Type B pancreatic cell (in vitro differentiated cells): ENCODE measurements at places on chromosomes 1 and 21.

DNA sequence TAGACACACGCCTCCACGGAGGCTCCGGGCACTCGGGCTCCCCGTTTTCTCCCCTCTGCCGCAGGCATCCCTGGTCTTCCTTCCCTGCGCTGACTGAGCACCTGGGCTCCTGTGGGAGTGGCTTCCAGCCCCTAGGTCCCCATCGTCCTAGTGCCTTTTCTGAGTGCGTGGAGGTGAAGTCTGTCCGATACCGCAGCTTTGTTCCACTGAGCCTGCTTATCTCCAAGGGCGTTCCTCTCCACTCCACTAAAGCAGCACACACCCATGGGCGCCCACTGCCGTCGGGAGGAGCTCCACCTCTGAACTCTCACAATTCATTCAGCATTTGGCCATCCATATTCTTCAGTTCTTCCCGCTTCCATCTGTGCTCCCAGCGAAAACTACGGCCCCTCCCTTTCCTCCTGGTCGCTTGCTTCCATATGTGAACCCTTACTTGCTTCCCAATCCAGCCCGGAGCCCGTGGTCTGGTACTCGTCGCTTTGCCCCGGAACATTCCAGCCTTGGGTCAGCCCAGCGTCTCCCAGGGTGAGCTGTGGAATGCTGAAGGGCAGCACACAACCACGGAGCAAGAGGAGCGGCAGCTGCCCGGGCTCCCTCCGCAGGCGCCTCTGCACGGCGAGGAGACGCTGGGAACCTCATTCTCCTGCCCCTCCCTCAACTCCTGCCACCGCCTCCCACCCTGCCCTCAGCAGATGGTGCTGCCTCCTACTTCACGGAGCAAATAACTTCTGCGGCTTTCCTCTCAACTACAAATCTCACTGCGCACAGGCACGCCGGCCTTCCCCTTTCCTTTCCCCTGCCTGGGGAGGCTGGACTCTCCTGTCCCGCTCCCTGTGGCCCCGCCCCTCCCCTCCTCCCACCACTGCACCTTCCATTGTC lies 27.5 kb downstream of the ATP8B2 start:
- peak; percentile 80 for DNase-seq

GRCh38 chr21:41777951-41778815 lies 11.3 kb upstream of the RIPK4 start:
- peak; percentile 89 for DNase-seq

- no peak for DNase-seq
Observed at GRCh38 chr1:7670334-7671145, 100.6 kb upstream of the VAMP3 start.

DNA sequence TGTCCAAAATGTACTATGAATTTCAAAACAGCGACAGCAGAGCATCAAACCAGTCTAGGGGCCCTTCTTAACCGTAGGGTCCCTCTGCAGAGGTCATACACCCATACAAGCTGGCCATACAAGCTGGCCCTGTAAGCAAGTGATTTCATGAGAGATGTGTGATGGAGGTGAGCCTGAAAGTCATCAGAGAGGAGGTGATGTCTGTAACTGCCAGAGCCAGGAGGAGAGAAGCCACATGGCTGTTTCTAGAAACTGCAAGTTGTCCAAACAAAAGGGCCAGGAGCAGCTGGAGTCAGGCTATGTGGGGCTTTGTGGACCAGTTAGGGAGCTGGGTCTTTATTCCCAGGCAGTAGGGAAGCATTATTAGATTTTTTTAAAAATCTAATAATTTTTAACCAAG lies 14.8 kb upstream of the SERINC2 start:
- DNase-seq, result no peak

DNA sequence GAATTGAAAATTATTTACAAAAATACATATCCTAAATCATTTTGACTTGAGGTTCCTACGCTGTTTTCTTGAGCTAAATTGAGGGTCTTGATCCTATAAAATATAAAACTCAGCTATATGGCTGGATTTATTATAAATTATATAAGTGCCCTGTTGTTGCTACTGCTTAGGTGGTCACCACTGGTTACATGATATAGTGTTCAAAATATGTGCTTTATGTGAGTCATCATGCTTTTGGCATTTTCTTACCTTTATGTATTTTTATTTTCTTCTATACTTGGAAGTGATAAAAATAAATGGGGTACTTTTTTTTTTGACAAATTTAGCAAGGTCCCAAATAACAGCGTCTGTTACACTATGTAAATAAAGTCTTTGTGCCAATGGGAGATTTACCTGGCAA lies 31.1 kb upstream of the PTPRC start:
- no peak for DNase-seq

DNA sequence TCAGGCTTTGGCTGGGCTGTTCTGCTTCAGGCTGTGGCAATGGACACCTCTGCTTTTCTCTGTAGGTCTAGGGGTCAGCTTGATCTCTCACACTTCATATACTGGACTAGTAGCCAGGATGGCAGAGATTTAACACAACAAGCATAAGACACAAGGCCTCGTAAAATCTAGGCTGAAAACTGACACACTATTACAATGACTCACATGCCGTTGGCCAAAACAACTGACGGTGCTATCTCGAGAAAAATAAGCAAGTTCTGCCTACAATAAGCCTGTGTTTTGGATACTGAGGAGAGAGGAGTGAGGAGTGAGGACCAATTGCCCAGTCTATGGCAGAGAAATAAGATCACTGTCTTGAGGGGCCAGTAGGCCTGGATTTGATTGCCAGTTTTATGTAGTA lies 840.7 kb upstream of the ADAMTS5 start:
- no peak for DNase-seq

DNA sequence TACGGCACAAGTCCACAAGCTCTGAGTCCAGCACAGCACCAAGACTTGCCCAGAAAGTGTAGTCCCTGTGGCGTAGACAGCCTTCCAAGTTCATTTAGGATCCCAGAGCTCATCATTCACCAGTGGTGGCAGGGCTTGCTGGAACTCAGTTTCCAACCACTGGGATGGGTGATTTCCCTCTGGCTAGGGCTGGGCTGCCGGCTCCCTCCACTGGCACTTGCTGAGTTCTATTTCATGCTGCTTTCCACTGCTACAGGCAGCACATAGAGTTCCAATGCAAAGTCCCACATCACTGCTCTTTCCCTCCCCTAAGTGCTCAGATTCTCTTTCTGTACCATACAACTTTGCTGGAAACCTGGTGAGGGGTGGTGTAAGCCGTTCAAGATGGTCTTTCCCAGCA lies 510.3 kb upstream of the TMPRSS15 start:
- DNase-seq, result no peak

GRCh38 chr1:29736582-29737188 lies 500.4 kb downstream of the PTPRU start:
- no peak for DNase-seq

- DNase-seq, result no peak
Observed at GRCh38 chr1:209370241-209370995, 213.1 kb upstream of the CAMK1G start.

DNA sequence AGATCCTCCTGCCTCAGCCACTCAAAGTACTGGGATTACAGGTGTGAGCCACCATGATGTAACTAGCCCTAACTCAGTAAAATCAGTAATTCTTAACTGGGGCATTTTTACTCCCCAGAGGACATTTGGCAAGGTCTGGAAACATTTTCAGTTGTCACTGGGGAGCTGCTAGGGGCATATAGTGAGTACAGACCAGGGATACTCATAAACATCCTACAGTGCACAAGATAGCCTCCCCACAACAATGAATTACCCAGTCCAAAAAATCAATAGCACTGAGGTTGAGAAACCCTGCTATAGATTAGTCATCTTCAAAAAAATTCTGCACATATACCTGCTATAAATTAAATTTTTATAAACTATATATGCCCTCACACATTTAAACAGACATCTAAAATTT lies 13.0 kb downstream of the TM2D1 start:
- no peak for DNase-seq

DNA sequence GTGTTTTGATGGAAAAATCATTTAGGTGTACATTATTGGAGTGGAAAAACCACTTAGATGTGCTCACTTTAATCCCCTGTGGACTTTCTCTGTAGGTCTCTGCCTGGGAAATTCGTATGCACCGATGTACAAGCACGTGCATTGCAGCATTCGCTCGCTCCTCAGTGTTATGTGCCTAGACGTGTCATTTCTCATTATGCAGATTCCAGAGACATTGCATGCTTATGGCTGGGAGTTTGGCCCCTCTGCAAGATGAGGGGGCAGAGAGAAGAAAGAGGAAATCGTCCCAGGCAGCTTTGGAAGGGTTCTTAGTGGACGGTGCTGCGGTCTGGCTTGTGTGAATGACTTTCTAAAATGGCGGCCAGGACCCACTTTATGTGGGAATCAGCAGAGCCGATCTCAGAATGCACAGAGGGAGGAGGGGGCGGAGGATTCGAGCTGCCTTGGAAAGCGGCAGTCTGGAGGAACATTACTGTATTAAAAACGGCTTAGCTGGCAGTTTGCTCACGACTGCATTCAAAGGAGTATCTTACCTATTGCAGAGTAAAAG lies 2.3 kb downstream of the SPEN start:
- peak; percentile 80 for DNase-seq

DNA sequence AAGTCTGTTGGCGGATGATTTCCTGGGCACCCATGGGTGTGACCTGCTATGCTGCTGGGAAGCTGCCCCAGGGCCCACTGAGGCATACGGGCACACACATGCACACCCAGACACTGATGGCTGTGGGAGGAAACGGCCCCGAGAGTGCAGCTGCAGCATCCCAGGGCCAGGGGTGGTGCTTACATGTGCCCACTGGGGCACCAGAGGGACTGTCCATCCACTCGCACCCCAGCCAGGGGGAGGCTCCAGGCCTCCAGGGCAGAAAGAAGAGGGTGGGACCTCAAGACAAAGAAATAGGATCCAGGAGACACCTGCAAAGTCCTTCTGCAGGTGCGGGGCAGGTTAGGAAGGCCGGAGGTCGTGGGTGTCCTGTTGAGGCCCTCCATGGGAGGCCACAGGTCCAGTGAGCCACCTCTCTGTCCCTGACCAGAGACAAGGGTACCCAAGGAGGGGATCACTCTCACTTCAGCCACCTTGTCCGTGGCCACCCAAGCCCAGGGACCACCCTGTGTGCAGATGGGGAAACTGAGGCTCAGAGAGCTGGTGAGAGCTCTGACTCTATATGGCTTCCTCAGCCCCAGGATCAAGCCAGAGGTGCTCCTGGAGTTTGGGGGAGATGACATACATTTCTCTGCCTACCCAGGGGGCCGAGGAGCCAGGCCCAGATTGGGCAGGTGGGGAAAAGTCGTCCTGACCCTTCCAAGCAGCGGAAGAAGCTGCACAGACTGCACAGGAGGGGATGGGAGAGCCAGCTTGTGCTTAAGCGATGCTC lies 57.1 kb downstream of the WNT9A start:
- peak; percentile 58 for DNase-seq

GRCh38 chr1:64194168-64195080 lies 9.0 kb upstream of the UBE2U start:
- no peak for DNase-seq

- no peak for DNase-seq
Observed at GRCh38 chr1:208544053-208544452, 299.9 kb upstream of the PLXNA2 start.
